NCI-H1930 (cell line): ENCODE measurements at places on chromosomes 1 and 21.

DNA sequence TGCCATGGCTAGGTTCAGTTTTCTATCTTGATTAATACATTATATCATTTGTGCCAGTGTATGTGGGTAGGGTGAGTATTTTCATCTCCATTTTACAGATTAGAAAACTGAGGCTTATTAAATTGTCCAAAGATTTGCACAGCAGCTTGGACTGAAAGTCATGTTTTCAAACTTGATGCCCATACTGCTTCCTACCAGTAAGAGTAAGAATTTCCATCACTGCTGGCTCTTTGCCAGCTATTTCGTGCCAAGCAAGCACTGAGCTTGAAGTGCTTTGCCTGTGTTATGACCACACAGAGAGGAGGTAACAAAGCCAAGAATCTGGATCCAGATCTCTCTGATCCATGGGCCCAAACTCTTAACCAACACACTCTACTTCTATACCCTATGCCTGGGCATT, 295.0 kb downstream of the VAV3 start:
- DNase-seq, result no peak

- DNase-seq, result no peak
Measured at GRCh38 chr1:232110281-232111090, 483.9 kb downstream of the DISC1 start.

- DNase-seq, result no peak
Measured at GRCh38 chr1:9443913-9444445, 95.3 kb upstream of the SLC25A33 start.

- DNase-seq, result no peak
Measured at GRCh38 chr1:30746212-30747032, 11.2 kb downstream of the LAPTM5 start.

DNA sequence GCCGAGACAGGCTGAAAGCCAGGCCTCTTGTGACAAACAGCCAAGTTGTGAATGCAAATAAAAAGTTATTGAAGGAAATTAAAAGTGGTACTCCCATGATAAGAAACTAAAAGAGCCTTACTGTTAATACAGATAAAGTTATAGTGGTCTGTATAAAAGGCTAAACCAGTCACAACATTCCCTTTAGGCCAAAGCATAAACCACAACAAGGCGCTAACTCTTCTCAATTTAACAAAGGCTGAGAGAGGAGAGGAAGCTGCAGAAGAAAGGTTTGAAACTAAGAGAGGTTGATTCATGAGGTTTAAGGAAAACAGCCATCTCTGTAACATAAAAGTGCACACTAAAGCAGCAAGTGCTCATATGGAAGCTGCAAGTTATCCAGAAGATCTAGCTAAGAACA, 10.7 kb downstream of the C1orf105 start:
- DNase-seq, result no peak

GRCh38 chr1:167533851-167534300, 15.5 kb upstream of the CD247 start:
- peak; percentile 49 for DNase-seq
